ENCODE measurements at places on chromosomes 11 and 22. TPM values are rescaled to one million over a fixed set of nuclear protein-coding genes. Genes with fewer than 3 reads are reported as not detected.

Gene CD3G
- total RNA-seq, result not detected

Gene LDLRAD3
- 25.8 TPM for total RNA-seq

Gene FJX1
- total RNA-seq, result 36.4 TPM

Gene UBQLNL
- total RNA-seq, result not detected

Gene SEPTIN5
- 9.8 TPM for total RNA-seq

Gene SLC17A6
- not detected for total RNA-seq

Gene RBM4
- total RNA-seq, result 150 TPM

Gene LMO1
- 2.4 TPM for total RNA-seq

Gene OR6A2
- not detected for total RNA-seq

Gene IMMP1L
- 71.3 TPM for total RNA-seq

Data from A549 treated with dexamethasone at 1 μM for 4 hours (cell line).